Glutamatergic neuron (in vitro differentiated cells): ENCODE measurements at places on chromosomes 1 and 21. TPM values are rescaled to one million over a fixed set of nuclear protein-coding genes. Genes with fewer than 3 reads are reported as not detected.

LCE2D gene
- not detected for total RNA-seq

CD34 gene
- 0.20 TPM for total RNA-seq

LORICRIN gene
- total RNA-seq = not detected

GRCh38 chr21:45405271-45405818, 380 bp downstream of the COL18A1 start:
- H3K27me3 ChIP-seq = peaks cover 22% of the 10 kb centered on the region
- no peak overlapping the region for H3K4me3 ChIP-seq
- no peak for DNase-seq

- DNase-seq = no peak
- no peaks in the 10 kb centered on the region for H3K4me1 ChIP-seq
- H3K27me3 ChIP-seq = peaks cover 3% of the 10 kb centered on the region
These were observed 70.4 kb upstream of the ACTRT2 start for GRCh38 chr1:2950926-2951305.

GRCh38 chr1:184888505-184888904, 85.8 kb downstream of the NIBAN1 start:
- no peaks in the 10 kb centered on the region for H3K36me3 ChIP-seq
- no peak overlapping the region for H3K4me3 ChIP-seq
- no peak for DNase-seq
- H3K27ac ChIP-seq = no peak overlapping the region
- H3K27me3 ChIP-seq = no peaks in the 10 kb centered on the region
- H3K4me1 ChIP-seq = no peaks in the 10 kb centered on the region

DNA sequence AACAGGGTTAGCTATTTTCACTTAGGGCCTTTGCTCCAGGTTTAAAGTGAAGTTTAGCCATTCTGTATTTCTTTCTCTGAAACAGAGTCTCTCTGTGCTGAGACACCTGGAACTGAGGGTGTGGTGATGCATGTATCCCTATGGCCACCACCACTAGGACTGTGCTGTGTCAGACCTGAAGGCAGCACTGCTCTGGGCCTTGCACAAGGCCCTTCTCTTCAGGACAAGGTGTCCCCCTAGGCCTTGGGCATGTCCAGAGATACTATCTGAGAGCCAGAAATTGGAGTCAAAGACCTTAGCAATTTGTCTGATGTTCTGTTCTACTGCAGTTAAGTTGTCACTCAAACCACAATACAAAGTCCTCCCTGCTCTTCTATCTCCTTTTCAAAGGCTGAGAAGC, 1649.2 kb downstream of the AMY1C start:
- no peak for DNase-seq
- H3K4me1 ChIP-seq = no peaks in the 10 kb centered on the region
- H3K36me3 ChIP-seq = no peaks in the 10 kb centered on the region
- H3K27ac ChIP-seq = no peak overlapping the region
- no peak overlapping the region for H3K4me3 ChIP-seq

GRCh38 chr1:207702317-207702716, 49.5 kb upstream of the CD46 start:
- no peak overlapping the region for H3K4me3 ChIP-seq
- no peaks in the 10 kb centered on the region for H3K27me3 ChIP-seq
- no peaks in the 10 kb centered on the region for H3K36me3 ChIP-seq
- H3K27ac ChIP-seq = no peak overlapping the region
- no peak for DNase-seq

DNA sequence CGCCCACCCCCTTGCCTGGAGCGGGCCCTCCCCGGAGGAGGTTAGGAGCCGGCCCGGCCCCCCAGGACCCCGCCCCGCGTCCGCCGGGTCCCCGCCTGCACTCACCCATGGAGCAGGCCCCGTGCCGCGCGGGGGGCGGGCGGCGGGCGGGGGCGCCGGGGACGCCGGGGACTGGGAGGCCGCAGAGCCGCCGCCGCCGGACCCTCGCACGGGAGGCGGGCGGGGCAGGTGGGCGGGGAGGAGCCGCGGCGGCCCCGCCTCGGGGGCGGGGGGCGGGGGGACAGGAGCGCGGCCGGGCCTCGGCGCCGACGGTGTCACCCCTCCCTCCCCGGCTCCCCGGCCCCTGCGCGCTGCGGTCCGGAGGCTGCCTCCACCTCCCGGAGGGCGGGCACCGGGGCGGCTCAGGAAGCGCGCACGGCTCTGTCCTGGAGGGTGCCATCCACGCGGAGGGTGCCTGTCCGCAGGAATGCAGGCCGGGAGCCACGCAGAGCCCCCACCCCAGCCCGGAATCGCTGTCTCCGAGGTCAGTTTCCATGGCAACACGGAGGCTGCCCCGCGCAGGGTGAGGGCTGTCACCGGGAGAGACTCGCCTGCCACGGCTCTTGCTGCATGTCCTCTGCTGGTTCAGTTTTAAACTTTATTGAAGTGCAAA, 5.9 kb upstream of the PLEKHG5 start:
- peaks cover 22% of the 10 kb centered on the region for H3K4me1 ChIP-seq
- peak overlapping the region; percentile 65 for H3K4me3 ChIP-seq
- peaks cover 4% of the 10 kb centered on the region for H3K27me3 ChIP-seq
- DNase-seq = peak; percentile 67

GRCh38 chr1:228378090-228378872, 28.4 kb downstream of the TRIM11 start:
- H3K4me3 ChIP-seq = peak overlapping the region; percentile 88
- H3K27me3 ChIP-seq = peaks cover 13% of the 10 kb centered on the region
- DNase-seq = peak; percentile 74
- no peaks in the 10 kb centered on the region for H3K4me1 ChIP-seq
- no peak overlapping the region for H3K27ac ChIP-seq

- no peaks in the 10 kb centered on the region for H3K4me1 ChIP-seq
- H3K27ac ChIP-seq = peak overlapping the region; percentile 45
- H3K36me3 ChIP-seq = no peaks in the 10 kb centered on the region
These were observed 66.0 kb upstream of the CR1L start for GRCh38 chr1:207578796-207579435.

DNA sequence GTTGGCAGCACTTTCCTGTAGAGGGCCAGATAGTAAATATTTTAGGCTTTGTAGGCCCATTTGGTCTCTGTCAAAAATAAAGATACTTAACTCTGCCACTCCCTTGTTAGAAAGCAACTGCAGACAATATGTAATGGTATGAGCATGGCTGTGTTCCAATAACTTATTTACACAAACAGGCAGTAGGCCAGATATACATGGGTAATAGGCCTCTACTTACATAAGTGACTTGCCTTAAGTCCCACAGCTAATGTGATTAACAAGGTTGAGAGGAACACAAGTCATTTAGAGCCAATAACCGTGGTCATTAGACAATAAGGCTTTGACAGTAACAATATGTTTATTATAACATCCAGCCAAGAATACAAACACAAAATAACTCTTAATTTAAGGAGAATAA, 17.4 kb downstream of the CCT8 start:
- H3K4me1 ChIP-seq = no peaks in the 10 kb centered on the region
- no peak overlapping the region for H3K4me3 ChIP-seq
- no peaks in the 10 kb centered on the region for H3K36me3 ChIP-seq

GRCh38 chr1:21904704-21905520, 32.2 kb downstream of the HSPG2 start:
- peaks cover 4% of the 10 kb centered on the region for H3K27me3 ChIP-seq
- DNase-seq = no peak
- H3K4me3 ChIP-seq = no peak overlapping the region

GRCh38 chr1:179305450-179305849, 11.9 kb downstream of the SOAT1 start:
- peaks cover 2% of the 10 kb centered on the region for H3K4me1 ChIP-seq
- H3K4me3 ChIP-seq = no peak overlapping the region
- no peaks in the 10 kb centered on the region for H3K27me3 ChIP-seq
- no peaks in the 10 kb centered on the region for H3K36me3 ChIP-seq
- DNase-seq = no peak

DNA sequence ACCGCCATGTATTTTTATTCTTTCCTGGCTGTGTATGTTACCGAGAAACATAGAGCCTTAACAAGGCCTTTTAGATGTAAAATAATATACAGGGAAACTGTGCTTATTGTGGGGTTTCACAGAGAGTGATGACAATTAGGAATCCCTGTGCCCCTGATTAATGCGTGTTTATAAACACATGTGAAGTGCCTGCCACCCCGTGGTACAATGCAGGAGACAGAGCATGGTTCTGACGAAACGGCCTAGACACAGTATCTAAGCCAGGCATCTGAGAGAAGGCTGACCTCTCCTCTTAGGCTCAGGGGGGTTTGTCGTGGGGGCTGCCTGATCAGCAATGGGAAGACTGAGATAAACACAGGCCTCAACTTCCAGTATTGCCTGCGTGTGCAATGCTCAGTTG, 200.0 kb downstream of the AJAP1 start:
- H3K27me3 ChIP-seq = no peaks in the 10 kb centered on the region
- no peaks in the 10 kb centered on the region for H3K4me1 ChIP-seq
- no peak for DNase-seq
- H3K4me3 ChIP-seq = no peak overlapping the region
- no peak overlapping the region for H3K27ac ChIP-seq
- H3K36me3 ChIP-seq = no peaks in the 10 kb centered on the region

- no peak for DNase-seq
- H3K27me3 ChIP-seq = peaks cover 3% of the 10 kb centered on the region
- H3K4me3 ChIP-seq = no peak overlapping the region
These were observed 2.6 kb upstream of the PER3 start for GRCh38 chr1:7781501-7781900.

DNA sequence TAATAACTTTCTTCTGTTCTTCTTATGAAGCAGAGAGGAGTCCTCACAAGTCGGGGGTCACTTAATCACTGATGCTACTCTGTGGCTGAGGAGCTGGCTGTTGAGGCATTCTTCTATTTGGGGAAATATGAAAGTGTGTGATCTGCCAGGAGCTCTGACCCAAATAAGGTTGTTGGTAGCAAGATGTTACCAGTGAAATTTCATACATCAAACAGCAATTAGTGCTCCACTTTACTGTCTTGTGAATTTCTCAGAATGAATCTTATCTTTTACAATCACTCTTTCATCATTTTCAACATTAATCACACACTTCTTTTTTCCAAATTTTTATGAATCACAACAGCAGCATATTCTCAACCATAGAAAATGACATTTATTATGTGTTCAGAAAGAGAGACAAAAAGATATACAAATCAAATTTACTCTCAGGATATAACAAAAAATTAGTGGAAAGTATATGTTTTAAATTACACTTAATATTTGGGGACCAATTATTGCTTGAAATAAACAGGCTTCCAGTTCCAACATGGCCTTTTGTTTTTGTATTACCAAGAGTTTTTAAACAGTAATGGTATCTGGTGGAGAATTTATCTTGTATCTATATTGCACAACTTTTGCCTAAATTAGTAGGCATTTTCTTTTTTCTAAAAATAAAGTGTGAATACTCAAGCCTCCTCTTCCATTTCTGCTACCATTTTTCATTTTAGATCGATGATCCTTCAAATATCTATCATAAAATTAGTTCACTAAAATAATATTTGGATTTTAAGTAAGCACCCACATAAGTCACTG, 9.6 kb downstream of the PTGER3 start:
- H3K27ac ChIP-seq = no peak overlapping the region
- H3K4me3 ChIP-seq = no peak overlapping the region
- H3K27me3 ChIP-seq = no peaks in the 10 kb centered on the region
- peaks cover 5% of the 10 kb centered on the region for H3K4me1 ChIP-seq
- DNase-seq = no peak

GRCh38 chr1:235442788-235443429, 61.3 kb downstream of the B3GALNT2 start:
- DNase-seq = no peak
- no peak overlapping the region for H3K4me3 ChIP-seq
- H3K27ac ChIP-seq = no peak overlapping the region
- H3K36me3 ChIP-seq = no peaks in the 10 kb centered on the region
- no peaks in the 10 kb centered on the region for H3K4me1 ChIP-seq
